ENCODE measurements at places on chromosomes 3 and 15.

GRCh38 chr15:25572191-25572590 is 133.4 kb upstream of the UBE3A start:
- no peak for DNase-seq

GRCh38 chr15:97992823-97993222 is 32.3 kb downstream of the ARRDC4 start:
- no peak for DNase-seq

GRCh38 chr15:90790057-90790456 is 72.9 kb downstream of the BLM start:
- DNase-seq: no peak

GRCh38 chr3:32392536-32393302 is 1.1 kb downstream of the CMTM7 start:
- DNase-seq: no peak

All from NCI-H2171 (cell line).